Natural killer cell (primary cell): ENCODE measurements at places on chromosomes 11 and 22.

- no peak for DNase-seq
Observed at GRCh38 chr11:74538680-74539079, 45.2 kb upstream of the LIPT2 start.

- DNase-seq, result no peak
Observed at GRCh38 chr22:36976606-36977005, 42.6 kb downstream of the TST start.

- no peak for DNase-seq
Observed at GRCh38 chr11:45647329-45647728, 18.1 kb downstream of the CHST1 start.

DNA sequence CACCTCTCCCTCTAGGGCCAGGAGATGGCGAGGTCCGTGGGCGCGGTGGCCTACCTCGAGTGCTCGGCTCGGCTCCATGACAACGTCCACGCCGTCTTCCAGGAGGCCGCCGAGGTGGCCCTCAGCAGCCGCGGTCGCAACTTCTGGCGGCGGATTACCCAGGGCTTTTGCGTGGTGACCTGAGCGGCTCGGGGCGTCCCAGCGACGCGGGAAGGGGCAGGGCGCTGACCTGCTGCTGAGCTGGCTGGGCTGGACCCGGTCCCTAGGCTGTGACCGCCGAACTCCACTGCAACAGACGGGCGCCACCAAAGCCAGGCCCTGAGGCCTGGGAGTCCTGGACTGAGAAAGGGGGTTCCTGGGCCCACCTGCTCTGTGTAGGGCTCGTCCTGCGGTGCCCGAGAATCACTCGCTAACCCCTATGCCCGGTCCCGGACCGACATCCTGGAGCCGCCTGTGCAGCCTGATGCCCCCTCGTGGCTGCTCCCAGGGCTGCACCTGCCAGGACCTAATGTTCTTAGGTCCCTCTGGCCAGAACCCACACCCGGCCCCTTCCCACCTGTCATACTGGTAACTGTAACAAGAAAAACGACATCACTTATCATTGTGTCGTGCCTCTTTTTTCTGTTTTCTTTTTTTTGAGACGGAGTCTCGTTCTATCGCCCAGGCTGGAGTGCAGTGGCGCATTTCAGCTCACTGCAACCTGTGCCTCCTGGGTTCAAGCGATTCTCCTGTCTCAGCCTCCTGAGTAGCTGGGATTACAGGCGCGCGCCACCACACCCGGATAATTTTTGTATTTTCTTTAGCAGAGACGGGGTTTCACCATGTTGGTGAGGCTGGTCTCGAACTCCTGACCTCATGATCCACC is 15.0 kb downstream of the RHOD start:
- peak; percentile 68 for DNase-seq

DNA sequence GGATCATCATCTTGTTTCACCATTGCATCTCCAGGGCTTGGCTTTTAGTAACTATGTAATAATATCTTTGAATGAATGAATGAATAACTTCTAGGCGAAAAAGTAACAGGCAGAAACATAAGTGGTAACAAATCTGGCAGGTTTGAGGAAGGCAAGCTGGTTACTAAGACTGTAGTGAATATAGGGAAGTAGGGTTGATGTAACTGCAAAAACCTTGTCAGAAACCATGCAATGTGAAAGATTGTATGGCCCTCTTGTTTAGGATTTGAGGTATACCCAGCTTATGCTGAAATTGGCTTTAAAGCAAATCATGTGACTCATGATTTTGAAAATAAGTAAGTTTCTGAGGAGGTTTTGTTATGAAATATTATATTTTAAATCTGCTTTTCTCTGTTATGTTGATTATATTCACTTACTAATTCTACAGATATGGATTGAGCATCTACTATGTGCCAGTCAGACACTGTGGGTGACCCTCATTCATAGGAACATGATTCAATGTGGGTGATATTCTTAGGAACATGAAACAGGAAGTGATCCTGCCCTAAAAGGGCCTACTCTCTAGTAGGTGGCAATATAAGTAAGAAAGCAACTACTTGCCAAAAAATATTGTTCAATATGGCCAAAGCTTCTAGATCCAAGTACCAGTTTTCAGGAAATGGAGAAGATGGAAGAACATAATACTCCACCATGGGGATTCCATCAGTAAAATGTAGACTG is 115.5 kb upstream of the CCDC90B start:
- DNase-seq, result no peak

- DNase-seq, result no peak
Observed at GRCh38 chr11:92246630-92247029, 22.0 kb downstream of the FAT3 start.

GRCh38 chr22:18152519-18152918 is 2.5 kb downstream of the USP18 start:
- no peak for DNase-seq

- peak; percentile 24 for DNase-seq
Observed at GRCh38 chr11:118046964-118047700, 29.7 kb upstream of the TMPRSS4 start.

DNA sequence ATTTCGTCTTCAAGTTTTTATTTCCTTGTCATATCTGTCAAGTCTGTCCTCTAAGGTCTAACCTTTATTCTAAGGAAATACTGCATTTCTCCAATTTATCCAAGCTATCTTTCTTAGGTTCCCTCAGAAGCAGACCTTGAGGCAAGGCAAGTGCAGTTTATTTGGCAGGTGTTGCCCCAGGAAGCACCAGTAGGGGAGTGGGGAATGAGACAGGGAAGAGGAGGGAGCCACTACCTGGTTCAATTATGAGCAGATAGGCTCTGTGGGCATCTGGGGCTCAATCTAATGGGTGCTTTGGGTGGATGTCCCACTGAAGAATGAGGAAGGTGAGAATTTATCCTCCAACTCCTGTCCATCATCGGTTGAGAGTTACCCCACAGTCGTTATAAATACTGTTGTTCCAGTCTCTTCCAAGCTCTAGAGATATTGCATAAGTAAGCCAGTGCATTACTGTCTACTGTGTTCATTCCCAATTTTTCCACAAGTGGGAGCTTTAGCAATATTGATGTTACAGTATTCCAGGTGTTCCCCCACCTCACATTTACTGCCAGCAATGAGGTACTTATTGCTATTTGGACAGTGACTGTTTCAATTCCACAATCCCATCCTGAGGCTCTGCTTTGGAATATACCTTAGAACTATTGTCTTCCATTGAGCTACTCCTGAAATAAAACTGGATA is 154.9 kb upstream of the CEP126 start:
- DNase-seq, result no peak

GRCh38 chr11:45860764-45861510 is 13.7 kb downstream of the CRY2 start:
- no peak for DNase-seq

DNA sequence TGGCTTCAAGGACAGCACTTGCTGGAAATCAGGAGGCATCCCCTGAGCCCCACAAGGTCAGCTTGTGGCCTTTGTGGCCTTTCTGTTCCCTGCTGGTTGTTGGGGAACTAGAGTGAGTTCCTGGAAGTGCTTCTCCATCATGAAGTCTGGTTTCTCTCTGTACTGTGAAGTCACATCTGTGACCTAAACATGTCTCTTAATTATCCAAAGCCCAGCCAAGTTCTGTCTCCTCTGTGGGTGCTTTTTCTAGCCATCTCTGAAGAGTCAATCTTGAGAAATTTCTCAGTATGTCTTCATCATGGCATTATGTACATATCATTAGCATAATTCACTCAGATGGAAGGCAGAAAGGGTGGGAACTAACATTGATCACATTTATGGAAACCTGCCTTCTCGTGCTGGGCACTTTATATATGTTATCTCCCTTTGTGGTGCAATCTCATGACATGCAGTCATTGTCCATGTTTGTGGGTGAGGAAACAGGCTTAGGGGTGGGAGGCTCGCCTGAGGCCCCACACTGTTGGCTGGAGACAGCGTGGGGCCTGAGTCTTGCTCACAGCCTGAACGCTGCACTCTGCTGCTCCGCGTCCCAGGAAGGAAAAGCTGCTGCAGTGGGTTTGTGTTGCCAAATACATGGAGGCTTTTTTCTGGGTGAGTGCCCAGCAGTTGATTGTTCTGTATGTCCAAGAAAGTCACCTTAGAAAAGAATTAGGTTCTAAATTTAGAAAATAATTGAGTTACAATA is 24.6 kb downstream of the IGHMBP2 start:
- no peak for DNase-seq

GRCh38 chr11:61916737-61917333 is 531 bp downstream of the RAB3IL1 start:
- no peak for DNase-seq

DNA sequence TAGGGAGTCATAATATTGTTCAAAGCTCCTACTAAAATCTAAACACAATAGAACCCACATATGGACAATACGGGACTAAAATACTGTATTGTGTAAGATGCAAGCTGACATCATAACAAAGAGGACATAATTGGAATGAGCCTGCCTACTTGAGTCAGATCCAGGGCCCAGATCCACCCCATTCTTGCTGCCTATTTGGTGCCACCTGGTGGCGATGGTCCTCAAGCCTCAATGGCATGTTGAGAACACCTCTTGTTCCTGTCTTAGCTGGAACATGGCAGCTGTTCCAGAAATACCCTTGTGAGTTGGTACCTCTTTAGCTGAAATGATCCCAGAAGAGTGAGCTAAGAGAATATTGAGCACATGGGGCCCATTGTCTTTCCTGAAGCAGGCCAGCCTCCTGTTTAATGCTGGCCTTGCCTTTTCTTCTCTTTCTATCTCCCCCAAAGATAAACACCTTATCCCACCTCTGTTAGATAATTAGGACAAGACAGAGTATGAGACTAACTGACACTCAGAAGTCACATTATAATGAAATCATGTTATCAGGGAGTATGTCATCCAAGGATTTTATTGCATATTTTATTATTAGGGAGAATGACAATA is 680.9 kb upstream of the ANO5 start:
- peak; percentile 13 for DNase-seq

- no peak for DNase-seq
Observed at GRCh38 chr11:12175694-12176241, 65.4 kb downstream of the MICAL2 start.

DNA sequence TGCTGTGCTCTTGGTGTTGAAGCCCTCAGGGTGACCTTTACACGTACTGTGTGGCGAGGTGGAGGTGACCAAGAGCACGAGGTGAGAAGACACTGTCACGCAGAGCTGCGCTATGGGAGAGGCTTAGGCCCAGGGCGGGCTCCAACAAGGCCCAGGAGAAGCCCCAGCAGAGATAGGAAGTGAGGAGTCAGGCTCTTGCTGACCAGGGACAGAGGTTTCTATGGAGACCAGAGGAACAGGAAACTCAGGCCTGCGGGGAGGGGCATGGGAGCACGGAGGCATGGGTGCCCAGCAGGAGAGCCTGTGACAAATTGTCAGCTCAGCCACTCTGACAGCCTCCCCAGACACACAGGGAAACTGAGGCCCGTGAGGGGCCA is 15.8 kb downstream of the DGKZ start:
- DNase-seq, result no peak

GRCh38 chr11:1671658-1672057 is 25.3 kb upstream of the KRTAP5-6 start:
- no peak for DNase-seq

DNA sequence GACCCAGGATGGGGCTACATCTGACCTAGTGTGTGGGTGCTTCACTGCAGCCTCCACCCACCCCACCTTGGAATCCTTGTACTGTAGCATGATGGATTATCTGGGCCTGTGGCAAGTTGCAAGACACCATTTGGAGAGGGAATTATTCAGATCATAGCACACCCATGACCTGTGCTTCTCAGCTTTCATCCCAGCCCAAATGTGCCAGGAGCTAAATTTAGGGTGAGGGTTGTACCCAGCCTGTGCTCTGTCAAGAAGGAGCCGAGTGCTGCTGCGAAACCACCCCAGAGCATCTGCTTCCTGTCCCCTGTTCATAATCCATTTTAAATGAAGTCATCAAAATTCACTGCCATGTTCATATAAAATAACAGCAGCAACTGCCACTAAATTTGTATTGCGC is 394.5 kb downstream of the SHANK2 start:
- DNase-seq, result no peak

GRCh38 chr11:27296497-27296896 is 66.5 kb downstream of the CCDC34 start:
- no peak for DNase-seq

DNA sequence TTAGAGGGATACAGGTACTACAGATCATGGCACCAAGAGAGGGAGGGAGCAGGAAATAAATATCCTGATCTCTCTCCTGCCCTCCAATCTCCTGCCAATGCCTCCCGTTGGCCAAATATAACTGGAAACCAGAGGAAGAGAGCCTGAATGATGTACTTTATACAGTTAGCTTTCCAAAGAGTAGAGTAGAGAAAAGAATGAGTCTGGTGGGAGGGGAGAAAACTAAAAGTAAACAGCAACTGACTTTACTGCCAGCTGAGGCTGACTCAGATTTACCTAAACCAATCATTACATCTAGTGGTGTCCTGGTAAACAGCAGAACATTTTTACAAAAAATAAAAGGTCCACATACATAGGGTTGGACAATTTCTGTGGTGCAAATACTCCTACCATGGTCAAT is 5.1 kb downstream of the MPZL3 start:
- DNase-seq, result no peak

DNA sequence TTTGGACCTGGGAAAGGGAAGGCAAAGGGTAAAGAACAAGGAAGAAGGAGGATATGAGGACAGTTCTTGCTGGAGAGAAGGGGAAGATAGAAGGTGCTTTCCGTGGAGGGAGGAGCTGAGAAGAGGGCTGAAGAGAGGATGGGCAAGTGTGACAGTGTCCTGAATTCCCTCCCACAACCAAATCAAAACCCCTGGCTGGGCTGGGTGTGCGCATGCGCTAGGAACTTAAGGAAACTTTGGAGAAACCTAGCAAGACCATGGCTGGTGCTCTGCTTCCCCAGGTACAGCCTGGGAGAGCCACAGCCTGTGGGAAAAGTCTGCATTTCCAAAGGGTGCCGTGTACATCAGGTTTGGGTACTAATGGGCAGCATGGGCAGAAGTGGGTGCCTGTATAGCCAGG is 29.0 kb upstream of the FJX1 start:
- DNase-seq, result no peak

- no peak for DNase-seq
Observed at GRCh38 chr11:116051494-116051893, 547.3 kb upstream of the CADM1 start.

DNA sequence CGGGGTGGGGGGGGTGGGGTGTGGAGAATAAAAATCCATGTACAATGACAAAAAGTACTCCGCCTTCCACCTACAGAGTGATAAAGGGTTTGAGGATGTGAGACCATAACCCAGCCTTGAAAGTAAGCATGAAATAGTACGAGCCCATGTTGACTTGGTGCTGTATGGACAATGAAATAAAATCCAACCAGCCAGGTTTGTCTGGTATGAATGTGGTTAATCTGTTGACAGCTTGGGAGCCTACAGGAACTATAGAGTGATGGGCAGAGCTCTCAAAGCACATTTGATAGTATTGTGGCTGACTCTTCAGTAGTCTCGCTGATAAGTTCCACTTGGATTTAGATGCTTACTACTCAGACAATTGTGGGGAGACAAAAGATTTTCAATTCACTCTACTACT is 48.8 kb upstream of the CD44 start:
- DNase-seq, result no peak

DNA sequence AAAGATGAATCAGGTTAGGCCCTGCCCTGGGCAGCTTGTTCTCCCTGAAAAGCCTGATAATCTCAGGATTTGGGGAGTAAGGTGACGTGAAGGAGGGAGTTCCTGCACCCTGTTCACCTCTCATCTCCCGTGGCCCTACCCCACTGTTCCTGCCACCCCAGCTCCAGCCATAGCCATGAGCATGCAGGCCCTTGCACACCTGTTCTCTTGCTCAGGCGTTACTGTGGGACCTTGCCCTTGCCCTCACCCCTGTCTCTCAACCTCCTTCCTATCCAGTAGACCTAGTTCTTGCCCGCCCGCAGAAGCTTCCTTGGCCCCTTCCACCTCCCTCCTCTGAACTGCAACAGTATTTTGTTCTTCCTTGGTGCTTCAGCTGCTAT is 15.0 kb downstream of the TSKU start:
- DNase-seq, result peak; percentile 13

GRCh38 chr11:134063124-134063495 is 5.8 kb upstream of the JAM3 start:
- DNase-seq, result no peak
